DND-41 (cell line): ENCODE measurements at places on chromosomes 11 and 22.
A peak's percentile ranks its signal among the peaks of the same experiment; 100 is the strongest.

DNA sequence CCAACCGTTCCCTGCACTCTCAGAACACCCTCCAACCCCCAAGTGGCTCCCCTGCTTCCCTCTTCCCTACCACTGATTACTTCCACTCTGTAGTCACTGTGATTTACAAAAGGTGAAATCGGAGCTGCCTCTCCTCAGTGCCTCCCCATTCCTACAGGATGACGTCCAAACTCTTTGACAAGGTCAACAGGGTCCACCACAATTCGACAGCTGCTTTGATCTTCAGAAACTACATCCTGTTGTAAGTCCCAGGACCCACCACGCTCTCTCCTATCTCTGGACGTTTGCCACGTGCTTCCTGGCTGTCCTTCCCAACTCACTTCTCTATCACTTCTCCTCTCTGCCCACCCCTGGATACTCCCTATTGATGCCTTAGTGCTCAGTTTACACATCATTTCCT lies 85.0 kb upstream of the EIF3D start:
- no peak for DNase-seq

- no peak for DNase-seq
Observed at GRCh38 chr22:44284711-44285110, 28.0 kb downstream of the SHISAL1 start.

DNA sequence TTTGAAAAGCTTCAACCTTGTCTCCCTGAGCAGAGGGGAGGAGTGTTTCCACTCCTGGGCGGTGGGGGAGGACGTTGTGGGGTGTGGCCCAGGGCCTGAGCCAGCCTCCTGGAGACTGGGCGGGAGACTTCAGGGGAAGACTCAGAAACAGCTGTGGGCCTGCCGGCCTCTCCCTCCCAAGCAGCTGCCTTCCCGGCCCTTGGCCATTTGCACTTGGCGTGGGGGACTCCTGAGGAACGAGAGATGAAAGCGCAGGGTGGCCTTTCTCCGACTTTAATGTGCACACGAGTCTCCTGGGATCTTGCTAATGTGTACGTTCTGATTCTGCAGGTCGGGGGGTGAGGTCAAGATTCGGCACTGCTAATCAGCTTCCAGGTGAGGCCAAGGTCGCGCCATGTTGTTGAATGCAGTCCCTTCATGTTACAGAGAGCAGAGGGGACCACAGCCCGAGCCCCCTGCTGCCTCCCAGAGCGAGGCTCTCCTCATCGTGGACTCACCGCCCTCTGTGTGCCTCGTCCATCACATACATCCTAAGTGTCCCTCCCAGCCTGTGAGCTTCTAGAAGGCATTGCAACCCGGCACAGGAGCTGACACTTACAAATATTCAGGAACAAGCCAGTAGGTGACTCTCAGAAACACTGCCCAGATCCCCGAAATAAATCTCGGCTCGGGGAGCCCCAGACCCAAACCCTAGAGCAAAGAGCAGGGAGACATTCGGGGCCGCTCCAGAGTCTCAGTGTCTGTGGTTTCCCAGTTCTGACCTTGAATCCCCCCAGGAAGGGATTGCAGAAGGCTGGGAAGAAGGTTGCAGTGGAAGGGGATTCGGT lies 7.7 kb downstream of the LIF start:
- no peak for DNase-seq

DNA sequence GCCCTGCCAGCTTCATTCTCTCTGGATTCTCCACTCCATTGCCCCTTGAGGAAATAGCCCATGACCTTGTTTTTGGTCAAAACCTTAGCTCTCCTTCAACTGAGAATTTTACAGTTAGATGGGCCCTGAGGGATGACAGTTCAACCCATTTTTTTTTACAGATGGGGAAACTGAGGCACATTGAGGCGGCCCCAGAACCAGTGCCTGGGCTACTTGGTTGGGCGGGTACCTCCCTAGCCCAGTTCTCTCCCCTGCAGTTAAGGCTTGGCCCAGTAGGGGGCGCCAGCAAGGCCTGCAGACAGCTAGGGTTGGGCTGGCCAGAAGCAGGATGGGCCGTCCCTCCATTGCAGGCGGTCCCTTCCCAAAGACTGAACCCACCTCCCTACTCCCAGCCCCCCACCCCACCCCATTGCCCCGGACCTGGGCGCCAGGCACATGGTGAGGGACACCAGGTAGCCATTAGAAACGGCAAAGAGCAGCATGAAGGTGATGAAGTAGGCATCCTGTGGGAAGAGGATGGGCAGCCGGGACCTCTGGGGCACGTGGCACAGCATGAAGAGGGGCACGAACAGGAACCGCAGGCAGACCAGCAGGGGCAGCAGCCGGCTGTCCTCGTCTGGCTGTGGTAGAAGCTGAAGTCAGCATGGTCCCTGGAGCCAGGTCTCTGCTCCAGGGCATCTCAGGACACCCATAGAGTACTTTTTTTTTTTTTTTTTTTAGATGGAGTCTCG lies 7.6 kb downstream of the SLC29A2 start:
- DNase-seq = peak; percentile 68

DNA sequence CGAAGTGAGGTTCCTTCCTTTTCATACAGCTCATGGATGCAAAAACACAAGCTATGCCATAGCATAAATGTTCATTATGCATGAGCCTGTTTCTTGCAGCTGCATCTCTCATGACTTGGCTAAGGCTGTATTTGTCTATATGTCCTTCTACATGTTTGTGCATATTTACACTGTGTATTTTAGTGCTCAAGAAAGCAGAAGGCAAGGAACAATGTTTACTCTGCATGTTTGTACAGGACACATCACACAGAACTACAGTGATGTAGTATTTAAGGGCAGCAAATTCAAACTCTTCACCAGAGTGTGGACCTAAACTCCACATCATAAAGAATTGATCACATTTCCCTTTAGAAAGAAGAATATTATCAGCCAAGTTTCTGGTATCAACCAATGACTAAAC lies 170.3 kb downstream of the CADM1 start:
- DNase-seq = no peak

DNA sequence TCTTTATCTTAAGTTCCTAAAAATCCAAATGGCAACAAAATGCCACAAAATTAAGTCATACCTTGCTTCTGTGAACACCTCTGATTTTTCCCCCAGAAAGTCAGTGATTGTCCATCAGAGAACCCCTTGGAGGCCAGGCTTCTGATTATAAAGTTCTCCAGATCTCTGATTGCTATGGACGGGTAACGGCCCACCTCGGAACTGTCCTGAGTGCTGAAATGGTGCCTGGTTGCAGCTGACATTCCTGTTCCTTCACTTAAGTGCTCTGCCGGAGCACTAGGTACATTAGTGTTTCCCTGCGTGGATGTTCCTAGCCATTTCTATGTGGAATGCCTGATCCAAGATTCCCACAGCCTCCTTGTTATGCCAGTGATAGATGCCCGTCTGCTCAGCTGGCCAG lies 85.0 kb downstream of the CHST1 start:
- peak; percentile 46 for DNase-seq

GRCh38 chr22:44412136-44412731 lies 85.8 kb downstream of the RTL6 start:
- DNase-seq = no peak

- no peak for DNase-seq
Observed at GRCh38 chr11:35274909-35275785, 136.2 kb downstream of the CD44 start.
